ENCODE measurements at places on chromosomes 5 and 9.

- DNase-seq: no peak
Measured at GRCh38 chr9:78397454-78397853, 100.5 kb downstream of the PSAT1 start.

DNA sequence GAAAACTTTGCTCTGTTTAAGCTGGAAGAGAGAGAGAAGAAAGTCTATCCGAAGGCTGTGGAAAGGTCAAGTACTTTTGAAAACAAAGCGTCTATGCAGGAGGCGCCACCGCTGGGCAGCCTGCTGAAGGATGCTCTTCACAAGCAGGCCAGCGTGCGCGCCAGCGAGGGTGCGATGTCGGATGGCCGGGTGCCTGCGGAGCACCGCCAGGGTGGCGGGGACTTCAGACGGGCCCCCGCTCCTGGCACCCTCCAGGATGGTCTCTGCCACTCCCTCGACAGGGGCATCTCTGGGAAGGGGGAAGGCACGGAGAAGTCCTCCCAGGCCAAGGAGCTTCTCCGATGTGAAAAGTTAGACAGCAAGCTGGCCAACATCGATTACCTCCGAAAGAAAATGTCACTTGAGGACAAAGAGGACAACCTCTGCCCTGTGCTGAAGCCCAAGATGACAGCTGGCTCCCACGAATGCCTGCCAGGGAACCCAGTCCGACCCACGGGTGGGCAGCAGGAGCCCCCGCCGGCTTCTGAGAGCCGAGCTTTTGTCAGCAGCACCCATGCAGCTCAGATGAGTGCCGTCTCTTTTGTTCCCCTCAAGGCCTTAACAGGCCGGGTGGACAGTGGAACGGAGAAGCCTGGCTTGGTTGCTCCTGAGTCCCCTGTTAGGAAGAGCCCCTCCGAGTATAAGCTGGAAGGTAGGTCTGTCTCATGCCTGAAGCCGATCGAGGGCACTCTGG lies 32.6 kb downstream of the CD180 start:
- no peak for DNase-seq

- no peak for DNase-seq
Measured at GRCh38 chr9:125797930-125798329, 50.8 kb downstream of the PBX3 start.

GRCh38 chr9:91255327-91255726 lies 106.4 kb downstream of the AUH start:
- DNase-seq: no peak

GRCh38 chr5:157026789-157027424 lies 32.0 kb downstream of the HAVCR1 start:
- no peak for DNase-seq

DNA sequence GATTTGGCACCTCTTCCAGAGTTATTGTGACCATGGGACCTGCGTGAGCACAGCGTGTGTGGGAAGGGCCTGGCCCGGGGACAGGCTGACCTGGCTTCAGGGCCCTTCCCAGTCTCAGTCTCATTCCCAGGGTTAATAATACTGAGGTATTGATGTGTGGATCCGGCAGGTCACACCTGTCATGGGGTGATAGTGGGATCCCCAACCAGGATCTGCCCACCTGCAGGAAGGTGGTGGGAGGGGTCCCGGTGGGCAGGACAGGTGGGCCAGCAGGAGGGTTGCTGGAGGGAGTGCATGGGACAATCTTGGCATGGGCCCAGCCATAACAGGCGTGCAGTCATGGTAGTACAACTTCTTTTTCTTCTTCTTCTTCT lies 55.4 kb downstream of the COL15A1 start:
- DNase-seq: no peak

- DNase-seq: no peak
Measured at GRCh38 chr5:137933491-137933911, 44.2 kb downstream of the PKD2L2 start.

GRCh38 chr5:55438998-55439397 lies 95.8 kb downstream of the PLPP1 start:
- DNase-seq: peak; percentile 46

GRCh38 chr9:7328453-7328852 lies 471.1 kb downstream of the DMAC1 start:
- DNase-seq: no peak

- no peak for DNase-seq
Measured at GRCh38 chr5:14880688-14881087, 9.1 kb upstream of the ANKH start.

- DNase-seq: no peak
Measured at GRCh38 chr5:173457482-173457881, 129.3 kb upstream of the STC2 start.

- no peak for DNase-seq
Measured at GRCh38 chr5:73233053-73233460, 60.1 kb downstream of the TMEM174 start.

DNA sequence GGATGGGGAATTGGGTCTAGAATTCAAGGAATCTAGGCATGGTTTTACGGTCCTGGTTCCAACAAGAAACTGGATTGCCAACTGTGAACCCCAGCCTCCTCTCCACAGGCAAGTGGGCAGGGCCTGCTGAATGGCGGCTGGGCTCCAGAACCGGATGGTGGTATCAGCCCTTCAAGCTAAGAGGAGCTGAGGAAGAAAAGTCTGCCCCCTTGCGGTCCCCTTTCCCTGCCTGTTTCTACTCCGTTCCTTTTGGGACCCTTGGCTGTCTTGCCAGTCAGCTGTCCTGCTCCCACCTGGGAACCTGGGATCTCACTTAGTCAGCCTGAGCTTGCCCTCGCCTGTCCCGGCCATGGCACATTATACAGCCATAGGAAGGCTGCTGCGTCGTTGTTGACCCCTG lies 234.4 kb upstream of the DAPK1 start:
- DNase-seq: no peak

GRCh38 chr5:37248421-37248969 lies 681 bp downstream of the CPLANE1 start:
- DNase-seq: no peak

- no peak for DNase-seq
Measured at GRCh38 chr5:54207566-54207965, 102.8 kb downstream of the ARL15 start.

DNA sequence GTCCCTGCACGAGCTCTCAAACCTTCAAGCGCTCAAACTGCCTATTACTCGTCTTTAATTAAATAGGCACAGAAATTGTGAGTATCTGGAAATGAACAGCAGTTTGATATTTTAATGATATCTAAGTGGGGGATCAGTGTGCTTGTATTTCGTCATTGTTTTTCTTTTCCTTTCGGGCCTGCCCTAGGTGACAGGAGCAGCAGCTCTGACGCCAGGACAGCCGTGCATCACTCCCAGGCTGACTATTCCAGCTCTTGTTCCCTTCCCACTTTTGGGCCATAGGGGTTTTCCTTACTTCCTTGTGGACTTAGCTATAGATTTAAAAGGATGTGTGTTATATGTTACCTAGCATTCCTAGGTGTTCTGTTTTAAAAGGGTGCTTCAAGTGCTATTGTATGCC lies 9.5 kb downstream of the BNIP1 start:
- no peak for DNase-seq

GRCh38 chr5:16886366-16886736 lies 49.7 kb downstream of the MYO10 start:
- no peak for DNase-seq

- no peak for DNase-seq
Measured at GRCh38 chr9:4339836-4340560, 40.1 kb upstream of the GLIS3 start.

DNA sequence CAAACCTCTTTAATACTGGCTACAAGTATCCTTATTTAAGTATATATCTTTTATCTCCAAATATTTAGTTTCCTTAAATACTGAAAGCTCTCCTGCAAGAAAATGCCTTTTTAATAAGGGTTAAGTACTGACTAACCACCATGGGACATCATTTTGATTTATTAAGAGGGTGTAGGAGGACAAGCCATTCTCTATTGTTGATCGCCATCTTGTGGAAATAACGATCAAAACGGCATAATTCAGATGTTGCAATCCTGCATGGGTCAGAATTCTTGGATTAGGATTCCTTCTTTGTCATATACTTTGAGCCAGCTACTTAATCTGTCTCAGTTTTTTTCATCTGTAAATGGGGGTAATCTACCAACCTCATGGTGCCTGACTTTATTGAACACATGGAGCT lies 28.7 kb upstream of the C5orf46 start:
- no peak for DNase-seq

- no peak for DNase-seq
Measured at GRCh38 chr5:13662626-13663025, 281.9 kb downstream of the DNAH5 start.

GRCh38 chr5:148963664-148964063 lies 99.2 kb downstream of the SH3TC2 start:
- no peak for DNase-seq

DNA sequence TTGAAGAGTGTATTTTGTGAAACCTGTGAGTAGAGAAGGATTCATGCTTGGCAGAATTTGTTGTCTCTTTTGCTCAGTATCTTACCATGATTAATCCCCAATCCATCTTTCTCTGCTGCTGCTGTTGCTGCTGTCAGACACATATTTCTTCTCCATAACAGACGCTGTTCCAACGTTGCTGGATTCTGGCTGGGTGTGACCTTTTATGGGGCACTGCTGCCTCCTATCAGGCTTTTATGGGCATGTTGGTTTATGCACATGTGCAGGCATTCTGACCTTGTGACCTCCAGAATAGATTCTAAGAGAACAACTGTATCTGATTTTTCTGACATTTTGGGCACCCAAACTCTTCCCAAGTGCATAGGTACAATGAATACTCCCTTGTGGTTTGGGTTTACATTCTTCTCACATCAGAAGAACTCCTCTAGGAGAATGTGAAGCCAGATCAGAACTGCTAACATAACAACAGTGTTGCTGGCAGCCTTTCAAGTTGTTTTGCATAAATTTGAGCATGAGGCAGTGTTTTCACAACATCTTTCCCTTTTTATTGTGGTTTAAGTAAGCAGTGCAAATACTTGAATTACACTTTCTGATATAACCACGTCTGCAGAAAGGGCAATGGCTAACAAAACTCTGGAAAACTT lies 9.2 kb upstream of the ISL1 start:
- DNase-seq: no peak

GRCh38 chr5:39714036-39714698 lies 289.4 kb upstream of the DAB2 start:
- DNase-seq: peak; percentile 39

DNA sequence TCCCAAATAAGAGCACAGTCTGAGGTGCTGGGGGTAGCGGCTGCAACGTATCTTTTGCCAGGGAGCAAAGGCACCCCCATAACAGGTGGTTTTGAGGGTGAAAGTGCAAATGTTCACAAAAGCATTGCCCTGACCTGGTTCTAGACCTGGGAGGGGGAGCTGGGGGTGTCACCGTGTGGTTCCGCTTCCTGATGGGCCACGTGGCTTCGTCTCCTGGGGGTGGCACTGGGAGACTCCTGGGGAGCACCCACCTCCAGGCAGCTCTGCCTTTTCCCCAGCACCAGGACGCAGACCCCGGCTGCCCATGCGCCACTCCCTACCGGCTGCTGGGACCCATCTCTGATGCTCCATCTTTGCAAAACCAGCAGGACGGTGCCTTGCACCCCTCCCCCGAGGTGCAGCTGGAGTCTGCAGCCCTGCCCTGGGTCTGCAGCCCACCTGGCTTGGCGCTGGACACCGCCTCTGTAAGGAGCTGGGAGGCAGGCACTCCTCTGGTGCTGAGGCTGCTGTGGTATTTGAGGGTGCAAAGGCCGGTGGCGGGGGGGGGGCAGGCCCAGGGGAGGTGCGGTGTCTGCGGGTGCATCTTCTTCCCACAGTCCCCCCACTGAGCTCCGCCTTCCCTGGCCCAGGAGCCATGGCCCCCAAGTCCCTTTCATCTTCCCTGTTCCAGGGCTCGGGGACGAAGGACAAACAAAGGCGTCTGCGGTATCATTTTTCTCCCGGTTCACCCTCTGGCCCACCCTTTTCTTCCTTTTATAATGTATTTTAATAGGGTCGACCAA lies 29.8 kb upstream of the RXRA start:
- DNase-seq: no peak

- no peak for DNase-seq
Measured at GRCh38 chr9:97852001-97852398, 1.0 kb upstream of the FOXE1 start.

GRCh38 chr9:35415402-35416097 lies 74.4 kb upstream of the RUSC2 start:
- DNase-seq: no peak

DNA sequence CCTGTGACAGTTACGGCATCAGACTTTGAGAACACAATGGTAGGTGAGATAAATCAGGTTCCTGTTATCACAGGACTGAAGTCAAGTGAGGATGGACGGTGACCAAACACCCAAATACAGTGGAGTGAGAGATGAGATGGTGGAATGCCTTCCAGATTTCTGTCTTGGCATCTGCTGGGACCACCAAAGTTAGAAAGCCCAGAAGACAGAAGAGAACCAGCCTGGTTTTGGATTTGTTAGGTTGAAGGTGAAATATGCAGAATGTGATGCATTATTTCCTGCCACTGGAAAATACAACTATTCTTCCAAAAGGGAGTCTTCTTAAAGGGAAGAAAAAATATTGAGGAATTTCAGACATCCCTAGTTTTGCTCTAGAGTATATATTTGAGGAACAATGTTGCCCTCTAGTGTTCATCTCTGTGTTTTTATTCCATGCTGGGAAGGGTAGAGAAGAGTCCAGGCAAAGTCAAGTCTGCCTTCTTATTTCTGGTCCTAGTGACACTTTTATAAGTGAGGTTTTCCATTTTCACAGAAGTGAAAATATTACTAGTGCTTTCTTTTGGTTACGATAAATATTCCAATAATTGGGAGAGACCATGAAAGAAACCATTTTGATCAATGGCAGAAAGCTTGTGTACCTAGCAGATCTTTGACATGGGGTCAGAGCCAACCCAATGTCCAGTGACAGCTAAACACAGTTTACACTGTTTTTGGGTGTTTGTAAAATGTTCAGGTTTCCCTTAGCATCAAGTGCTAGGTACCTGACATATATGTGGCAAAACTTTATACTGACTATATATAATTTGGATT lies 142.3 kb upstream of the ANKH start:
- peak; percentile 19 for DNase-seq

- no peak for DNase-seq
Measured at GRCh38 chr9:82271106-82271561, 282.6 kb downstream of the SPATA31D1 start.

- no peak for DNase-seq
Measured at GRCh38 chr5:117455236-117456233, 880.9 kb upstream of the SEMA6A start.

GRCh38 chr5:170534177-170534576 lies 30.4 kb downstream of the KCNIP1 start:
- no peak for DNase-seq

DNA sequence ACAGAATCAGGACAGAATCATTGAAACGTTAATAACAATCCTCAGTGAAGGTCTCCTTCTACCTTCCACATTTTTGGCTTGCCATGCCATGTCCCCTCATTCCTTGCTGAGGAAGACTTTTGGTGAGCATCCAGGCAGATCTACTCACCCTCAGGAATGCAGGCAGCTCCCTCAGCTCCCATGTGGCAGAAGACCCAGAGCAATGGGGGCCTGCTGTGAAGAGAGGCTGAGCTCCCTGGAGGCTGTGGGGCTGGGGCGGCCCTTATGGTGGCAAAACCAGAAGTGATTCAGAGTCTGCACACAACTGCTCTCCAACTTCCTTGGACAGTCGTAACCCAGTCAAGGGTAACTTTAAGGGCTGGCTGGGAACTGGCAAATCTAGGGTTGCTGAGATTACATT lies 247.2 kb upstream of the EFNA5 start:
- DNase-seq: no peak

GRCh38 chr5:32029261-32029660 lies 144.9 kb downstream of the GOLPH3 start:
- no peak for DNase-seq

GRCh38 chr9:98839724-98840123 lies 32.3 kb downstream of the GALNT12 start:
- no peak for DNase-seq

GRCh38 chr5:61734966-61735365 lies 402.9 kb downstream of the ZSWIM6 start:
- no peak for DNase-seq

Data from left renal pelvis (tissue), 4 donors.